ENCODE measurements at places on chromosomes 13 and 19.
A peak's percentile ranks its signal among the peaks of the same experiment; 100 is the strongest.

- DNase-seq, result no peak
These were observed 444.9 kb downstream of the PCDH20 start for GRCh38 chr13:60970736-60971135.

DNA sequence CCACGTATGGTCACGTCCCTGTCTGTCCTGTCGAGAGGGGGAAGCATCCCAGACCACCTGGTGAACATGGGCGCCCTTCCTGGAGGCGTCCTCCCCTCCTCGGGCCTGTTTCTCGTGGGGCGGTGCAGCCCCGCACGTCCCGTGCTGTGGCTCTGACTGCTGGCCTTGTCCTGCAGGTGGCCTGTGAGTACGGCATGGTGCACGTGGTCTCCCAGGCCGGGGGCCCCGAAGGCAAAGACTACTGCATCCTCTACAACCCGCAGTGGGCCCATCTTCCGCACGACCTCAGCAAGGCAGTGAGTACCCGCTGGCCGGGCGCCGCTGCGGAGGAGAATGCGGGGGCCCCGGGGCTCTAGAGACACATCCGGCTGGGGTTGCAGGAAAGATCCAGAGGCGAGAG, 5.9 kb downstream of the SPPL2B start:
- DNase-seq, result no peak

DNA sequence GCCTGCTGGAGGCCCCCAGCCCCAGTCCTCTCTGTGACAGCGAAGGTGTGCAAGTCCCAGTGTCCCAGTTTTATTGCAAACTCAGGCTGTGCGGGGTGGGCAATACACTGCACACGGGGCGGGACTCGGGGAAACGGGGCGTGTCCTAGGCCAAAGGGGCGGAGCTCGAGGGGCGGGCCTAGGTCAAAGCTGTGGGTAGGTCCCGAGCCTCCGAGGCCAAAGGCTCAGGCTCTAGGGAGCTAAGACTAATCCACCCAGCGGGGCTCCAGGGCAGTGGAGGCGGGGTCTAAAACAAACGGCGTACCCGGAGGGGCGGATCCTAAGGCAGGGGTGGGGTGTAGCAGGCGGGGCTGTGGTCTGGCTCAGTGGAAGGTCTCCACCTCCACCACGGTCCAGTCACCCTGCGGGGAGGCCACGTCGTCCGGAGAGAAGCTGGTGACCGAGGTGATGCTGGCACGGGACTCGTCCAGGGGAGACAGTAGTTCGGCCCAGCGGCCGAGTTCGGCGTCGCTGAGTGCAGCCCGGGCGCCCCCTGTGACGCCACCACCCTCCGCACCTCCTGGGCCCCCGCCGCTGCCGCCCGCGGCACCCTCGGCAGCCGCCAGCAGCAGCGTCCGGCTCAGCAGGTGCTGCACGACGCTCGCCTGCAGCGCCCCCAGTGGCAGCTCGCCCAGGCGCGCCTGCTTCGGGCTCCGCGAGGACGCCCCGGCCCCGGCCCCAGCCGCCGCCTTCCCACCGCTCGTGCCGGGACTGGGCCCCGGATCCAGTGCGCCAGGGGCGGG, 5.3 kb downstream of the PRR36 start:
- peak; percentile 62 for DNase-seq

- DNase-seq, result no peak
These were observed 23.2 kb downstream of the ZMYM2 start for GRCh38 chr13:19981685-19982238.

DNA sequence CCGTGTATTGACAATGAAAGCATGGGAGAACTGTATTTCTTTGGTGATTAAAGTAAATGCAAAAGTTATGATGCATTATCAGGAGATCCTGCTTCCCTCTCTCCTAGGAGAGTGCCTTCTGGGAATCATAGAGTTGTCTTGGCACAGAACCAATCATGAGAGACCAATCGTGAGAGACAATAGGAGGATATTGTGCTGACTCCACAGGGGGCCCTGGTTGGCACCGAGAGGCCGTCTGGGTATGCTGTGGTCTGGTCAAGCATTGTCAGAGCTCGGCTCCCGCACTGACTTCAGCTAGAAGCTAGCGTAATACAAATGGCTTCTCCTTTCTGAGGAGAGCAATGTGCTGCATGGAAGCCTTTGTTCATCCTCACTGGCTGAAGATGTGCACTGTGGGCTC, 131.5 kb upstream of the GJB6 start:
- no peak for DNase-seq

DNA sequence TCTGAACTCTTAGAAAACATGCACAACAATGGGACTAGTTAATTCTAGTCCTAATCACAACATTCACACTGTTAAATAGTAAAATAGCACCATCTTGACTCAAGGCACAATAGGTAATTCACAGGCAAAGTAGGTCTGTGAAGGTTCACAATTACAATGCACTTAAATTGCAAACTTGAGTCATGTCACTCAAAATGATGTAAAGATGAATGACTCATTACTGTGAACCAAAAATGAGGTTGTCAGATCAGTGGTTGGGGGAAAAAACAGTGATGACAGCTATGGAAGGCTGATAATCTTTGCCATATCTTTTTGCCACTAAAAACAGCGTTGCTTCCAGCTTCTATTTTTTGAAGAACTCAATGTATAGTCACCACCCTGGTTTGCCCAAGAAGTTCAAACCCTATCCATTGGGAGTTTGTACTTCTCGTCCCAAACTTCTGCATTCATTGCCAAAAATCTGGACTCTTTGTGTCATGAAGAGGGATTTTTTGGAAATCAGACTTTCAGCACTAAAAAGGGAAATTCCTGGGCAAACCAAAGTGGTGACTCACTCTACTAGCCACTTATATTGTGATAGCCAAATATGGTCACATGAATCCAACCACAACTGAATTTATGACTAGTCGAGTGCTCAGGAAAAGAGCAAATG, 200.9 kb upstream of the TMTC4 start:
- no peak for DNase-seq
